DND-41 (cell line): ENCODE measurements at places on chromosomes 7 and 10.

DNA sequence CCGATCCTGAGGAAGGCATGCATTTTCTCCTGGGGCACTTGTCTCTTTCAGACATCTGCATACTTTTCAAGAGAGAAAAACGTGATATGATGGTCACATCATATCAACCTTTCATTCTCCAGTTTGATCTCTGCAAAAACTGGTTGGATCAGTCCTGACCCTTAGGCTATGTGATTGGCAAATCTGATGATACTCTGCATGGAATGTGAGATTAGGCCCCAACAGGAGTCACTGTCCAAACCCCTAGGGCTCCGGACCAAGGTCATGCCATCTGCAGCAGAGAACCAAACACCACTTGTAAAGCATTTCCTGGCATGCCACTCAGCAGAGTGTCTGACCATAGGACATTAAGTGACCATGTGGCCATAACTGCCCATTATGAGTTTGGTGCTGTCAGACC, 8.6 kb downstream of the GCK start:
- no peak overlapping the region for H3K4me3 ChIP-seq
- no peak overlapping the region for H3K27ac ChIP-seq
- no peak for DNase-seq
- H3K4me1 ChIP-seq: no peaks in the 10 kb centered on the region
- H3K27me3 ChIP-seq: no peaks in the 10 kb centered on the region
- H3K36me3 ChIP-seq: no peaks in the 10 kb centered on the region

DNA sequence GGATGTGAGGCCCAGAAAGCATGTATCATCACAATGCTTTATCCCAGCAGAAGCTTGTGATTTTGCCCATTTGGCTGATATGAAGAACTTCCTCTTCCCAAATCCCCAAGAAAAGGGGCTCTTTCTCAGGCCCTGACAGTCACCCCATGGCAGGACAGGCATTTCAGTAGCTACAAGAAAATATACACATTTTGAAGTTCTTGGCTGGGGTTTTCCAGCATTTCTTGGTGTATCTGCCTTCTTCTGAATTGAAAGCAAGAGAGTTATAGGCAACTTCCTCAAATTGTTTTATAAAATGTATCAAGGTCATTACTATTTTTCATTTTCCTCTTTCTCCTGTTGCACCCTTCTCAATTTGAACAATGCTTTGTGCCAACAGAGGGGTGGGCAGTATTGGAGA, 63.3 kb upstream of the PDLIM1 start:
- DNase-seq: no peak
- H3K36me3 ChIP-seq: no peaks in the 10 kb centered on the region
- H3K4me1 ChIP-seq: no peaks in the 10 kb centered on the region
- H3K4me3 ChIP-seq: no peak overlapping the region
- H3K27me3 ChIP-seq: peaks cover 11% of the 10 kb centered on the region

GRCh38 chr10:8193546-8193945, 139.1 kb downstream of the GATA3 start:
- no peak overlapping the region for H3K4me3 ChIP-seq
- DNase-seq: no peak
- no peaks in the 10 kb centered on the region for H3K36me3 ChIP-seq
- H3K27ac ChIP-seq: no peak overlapping the region
- H3K4me1 ChIP-seq: no peaks in the 10 kb centered on the region

- no peak for DNase-seq
- H3K36me3 ChIP-seq: no peaks in the 10 kb centered on the region
- no peak overlapping the region for H3K27ac ChIP-seq
- no peaks in the 10 kb centered on the region for H3K27me3 ChIP-seq
- no peak overlapping the region for H3K4me3 ChIP-seq
- H3K4me1 ChIP-seq: no peaks in the 10 kb centered on the region
These were observed 986.9 kb downstream of the TYW1 start for GRCh38 chr7:67983486-67983885.

DNA sequence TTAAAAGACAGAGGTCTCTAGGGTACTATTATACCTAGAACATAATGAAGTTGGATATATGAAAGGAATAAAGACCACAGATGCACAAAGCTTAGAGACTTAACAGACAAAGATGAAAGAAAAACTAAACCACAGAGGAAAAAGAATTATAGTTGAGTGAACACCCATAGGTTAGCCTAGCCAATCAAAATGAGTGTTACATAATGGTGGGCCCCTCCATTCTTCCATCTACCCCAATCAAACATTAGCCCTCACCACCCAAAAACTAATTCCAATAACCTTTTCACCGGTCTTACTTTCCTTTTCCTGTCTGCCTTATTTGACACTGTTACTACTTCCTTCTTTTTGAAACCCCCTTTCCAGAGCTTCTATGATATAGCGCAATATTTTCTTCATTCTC, 130.1 kb downstream of the ELMO1 start:
- H3K27ac ChIP-seq: no peak overlapping the region
- no peak overlapping the region for H3K4me3 ChIP-seq
- peaks cover 17% of the 10 kb centered on the region for H3K4me1 ChIP-seq

DNA sequence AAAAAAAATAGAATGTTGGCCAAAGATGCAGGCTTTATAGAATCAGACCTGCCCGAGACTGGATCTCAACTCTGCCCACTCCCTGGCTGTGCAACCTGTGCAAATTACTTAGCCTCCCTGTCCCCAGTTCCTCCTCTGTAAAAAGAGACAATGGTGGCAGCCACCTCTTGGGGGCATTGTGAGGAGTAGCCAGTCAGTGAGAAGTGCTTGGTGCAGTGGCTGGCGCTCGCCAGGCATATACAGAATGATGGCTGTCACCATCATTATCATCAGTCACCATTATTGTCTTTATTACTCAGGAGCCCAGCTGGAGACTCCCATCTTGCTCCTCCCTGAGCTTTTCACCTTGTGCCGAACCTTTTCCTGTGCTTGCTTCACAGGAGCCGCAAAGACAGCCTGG, 29.4 kb upstream of the TRIM8 start:
- H3K36me3 ChIP-seq: peaks cover 40% of the 10 kb centered on the region
- H3K4me1 ChIP-seq: no peaks in the 10 kb centered on the region
- no peak overlapping the region for H3K27ac ChIP-seq
- H3K4me3 ChIP-seq: no peak overlapping the region
- no peaks in the 10 kb centered on the region for H3K27me3 ChIP-seq

GRCh38 chr7:84113286-84113685, 81.3 kb downstream of the SEMA3A start:
- H3K4me1 ChIP-seq: peaks cover 7% of the 10 kb centered on the region
- no peaks in the 10 kb centered on the region for H3K36me3 ChIP-seq

- H3K36me3 ChIP-seq: no peaks in the 10 kb centered on the region
- H3K4me3 ChIP-seq: no peak overlapping the region
- no peak overlapping the region for H3K27ac ChIP-seq
- no peaks in the 10 kb centered on the region for H3K27me3 ChIP-seq
- peak; percentile 44 for DNase-seq
These were observed 34.1 kb upstream of the NOBOX start for GRCh38 chr7:144437370-144438191.

DNA sequence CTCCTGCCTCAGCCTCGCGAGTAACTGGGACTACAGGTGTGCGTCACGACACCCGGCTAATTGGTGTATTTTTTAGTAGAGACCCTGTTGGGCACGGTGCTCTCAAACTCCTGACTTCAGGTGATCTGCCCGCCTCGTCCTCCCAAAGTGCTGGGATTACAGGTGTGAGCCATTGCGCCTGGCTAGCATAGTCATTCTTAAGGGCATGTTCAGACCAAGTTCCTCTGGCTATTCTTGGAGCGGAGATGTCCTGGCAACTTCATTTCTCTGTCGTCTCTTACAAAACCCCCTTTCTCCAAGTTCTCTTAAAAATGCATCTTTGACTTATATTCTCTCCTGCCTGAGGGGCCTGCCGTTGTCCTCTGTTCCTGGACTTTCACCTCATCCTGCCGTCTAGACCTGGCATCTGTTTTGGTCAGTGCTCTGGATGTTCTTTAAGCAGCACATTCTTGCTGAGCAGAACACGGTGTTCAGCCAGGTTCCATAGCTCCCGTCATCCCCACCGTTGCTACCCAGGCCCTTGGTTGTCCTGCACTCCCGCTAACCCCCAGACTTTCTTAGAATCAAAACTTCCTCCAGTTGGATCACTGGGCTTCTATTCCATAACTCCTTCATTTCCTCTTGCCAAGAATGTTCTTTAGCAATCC, 509.9 kb upstream of the GALNT17 start:
- H3K36me3 ChIP-seq: no peaks in the 10 kb centered on the region
- no peaks in the 10 kb centered on the region for H3K4me1 ChIP-seq
- no peak overlapping the region for H3K27ac ChIP-seq
- no peaks in the 10 kb centered on the region for H3K27me3 ChIP-seq
